Omental fat pad (tissue), 4 donors: ENCODE measurements at places on chromosomes 2 and 18. TPM values are rescaled to one million over a fixed set of nuclear protein-coding genes. Genes with fewer than 3 reads are reported as not detected.

Gene HMSD
- 1.6 TPM for total RNA-seq

Gene CFC1
- not detected for total RNA-seq

Gene CHCHD5
- total RNA-seq: 22.0 TPM

Gene GAREM2
- 2.3 TPM for total RNA-seq

Gene SLC5A7
- not detected for total RNA-seq

Gene SH3RF3
- total RNA-seq: 10.2 TPM

Gene MTX2
- 26.8 TPM for total RNA-seq

Gene IL37
- total RNA-seq: not detected

Gene RFX8
- not detected for total RNA-seq

Gene SKA1
- not detected for total RNA-seq

Gene IL1B
- 11.7 TPM for total RNA-seq

GRCh38 chr2:24579053-24579803 lies 88.2 kb downstream of the NCOA1 start:
- DNase-seq: no peak

DNA sequence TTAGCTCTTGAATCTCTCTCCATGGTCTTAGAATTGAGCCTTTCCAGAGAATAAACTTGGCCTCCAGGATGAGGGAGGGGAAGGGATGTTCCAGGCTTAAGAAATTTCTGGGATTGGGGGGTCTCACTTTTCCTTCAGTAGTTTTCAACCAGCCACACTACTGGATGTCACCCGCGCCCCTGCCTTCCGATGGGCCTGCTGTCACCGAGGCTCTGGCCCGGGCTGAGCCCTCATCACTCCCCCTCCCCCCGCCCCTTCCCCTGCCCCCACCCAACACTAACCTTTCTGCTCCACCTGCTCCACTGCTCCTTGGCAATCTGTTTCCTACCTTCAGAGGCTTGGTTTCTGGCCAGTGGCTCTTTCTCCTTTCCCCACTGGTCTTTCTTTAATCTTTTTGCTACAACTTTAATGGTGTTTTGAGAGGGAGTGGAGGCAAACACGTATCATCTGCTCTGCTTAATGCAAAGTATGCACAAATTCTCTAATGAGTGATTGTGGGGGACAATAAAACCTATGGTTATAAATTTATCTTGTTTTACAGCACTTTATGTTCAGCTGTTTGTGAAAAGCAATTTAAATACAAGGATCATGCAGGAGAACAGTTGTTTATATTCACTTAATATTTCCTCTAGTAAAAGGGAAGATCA lies 155.1 kb downstream of the WDSUB1 start:
- no peak for DNase-seq

DNA sequence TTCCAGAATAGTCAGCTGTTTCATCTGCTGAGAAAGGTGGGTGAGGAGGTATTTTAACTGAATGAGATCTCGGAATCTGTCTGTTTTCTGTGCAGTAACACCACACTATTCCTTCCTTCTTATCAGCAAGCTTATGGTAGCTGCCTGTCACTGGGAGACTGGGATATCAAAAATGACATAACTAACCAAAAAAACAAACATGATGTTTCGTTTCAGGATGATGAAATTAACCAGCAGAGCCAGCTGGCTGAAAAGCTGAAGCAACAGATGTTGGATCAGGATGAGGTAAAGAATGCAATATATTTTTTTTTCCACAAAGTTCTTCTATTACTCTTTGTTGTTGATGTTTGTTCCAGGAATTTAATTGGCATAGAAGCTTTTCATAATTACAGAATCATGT lies 59.8 kb upstream of the LYPD6B start:
- DNase-seq: no peak

DNA sequence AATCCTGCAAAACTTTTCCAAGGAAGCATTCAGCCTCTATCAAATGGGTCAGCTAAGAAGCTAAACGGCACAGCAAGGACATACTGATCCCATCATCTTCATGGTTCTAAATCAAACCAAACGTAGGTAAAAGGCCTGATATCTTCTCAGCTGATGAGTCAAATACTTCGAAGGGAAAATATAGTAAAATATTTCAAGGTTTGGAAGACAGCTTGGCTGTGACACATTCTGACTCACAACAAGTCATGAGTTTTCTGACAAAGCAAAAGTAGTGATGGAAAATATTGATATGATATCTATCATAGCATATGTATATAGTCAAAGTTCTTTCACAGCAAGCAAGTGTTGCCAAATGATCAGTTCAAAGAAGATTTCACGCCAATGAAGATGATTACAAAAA lies 31.5 kb downstream of the DOCK10 start:
- DNase-seq: no peak

DNA sequence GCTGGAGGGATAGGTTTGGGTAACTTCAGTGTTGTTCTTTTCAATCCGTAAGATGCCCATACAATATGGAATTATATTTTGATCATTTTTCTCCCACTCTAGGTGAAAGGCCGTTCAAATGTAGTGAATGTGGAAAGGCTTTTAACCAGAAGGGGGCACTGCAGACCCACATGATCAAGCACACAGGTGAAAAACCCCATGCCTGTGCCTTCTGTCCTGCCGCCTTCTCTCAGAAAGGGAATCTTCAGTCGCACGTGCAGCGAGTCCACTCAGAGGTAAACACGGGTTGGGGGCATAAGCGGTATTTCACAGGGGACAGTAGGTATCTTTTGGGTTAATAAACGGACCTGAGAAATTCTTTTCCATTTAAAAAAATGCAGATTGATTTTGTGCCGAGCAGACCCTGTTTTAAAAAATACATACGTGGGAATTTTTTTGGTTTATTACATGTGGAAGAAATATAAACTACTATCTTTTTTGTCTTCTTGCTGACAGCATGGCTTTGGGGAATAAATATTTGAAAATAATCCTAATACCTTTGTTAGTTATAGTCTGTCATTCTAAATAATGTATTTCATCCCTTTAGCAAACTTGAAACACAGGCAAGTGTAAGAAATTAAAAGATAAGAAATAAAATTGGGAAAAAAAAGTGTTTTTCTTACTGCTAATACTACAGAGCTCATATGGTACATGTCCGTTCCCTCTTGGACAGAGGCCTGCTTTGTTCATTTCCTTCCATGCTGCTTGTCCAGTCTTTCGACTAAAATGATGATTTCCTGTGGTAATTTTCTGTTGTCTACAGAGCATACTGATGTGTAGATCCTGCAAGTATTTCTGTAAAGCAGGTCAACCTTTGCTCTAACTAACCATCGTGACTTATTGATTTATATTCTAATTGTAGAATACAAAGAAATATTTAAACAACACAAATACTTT lies 53.3 kb downstream of the ZNF236 start:
- no peak for DNase-seq

DNA sequence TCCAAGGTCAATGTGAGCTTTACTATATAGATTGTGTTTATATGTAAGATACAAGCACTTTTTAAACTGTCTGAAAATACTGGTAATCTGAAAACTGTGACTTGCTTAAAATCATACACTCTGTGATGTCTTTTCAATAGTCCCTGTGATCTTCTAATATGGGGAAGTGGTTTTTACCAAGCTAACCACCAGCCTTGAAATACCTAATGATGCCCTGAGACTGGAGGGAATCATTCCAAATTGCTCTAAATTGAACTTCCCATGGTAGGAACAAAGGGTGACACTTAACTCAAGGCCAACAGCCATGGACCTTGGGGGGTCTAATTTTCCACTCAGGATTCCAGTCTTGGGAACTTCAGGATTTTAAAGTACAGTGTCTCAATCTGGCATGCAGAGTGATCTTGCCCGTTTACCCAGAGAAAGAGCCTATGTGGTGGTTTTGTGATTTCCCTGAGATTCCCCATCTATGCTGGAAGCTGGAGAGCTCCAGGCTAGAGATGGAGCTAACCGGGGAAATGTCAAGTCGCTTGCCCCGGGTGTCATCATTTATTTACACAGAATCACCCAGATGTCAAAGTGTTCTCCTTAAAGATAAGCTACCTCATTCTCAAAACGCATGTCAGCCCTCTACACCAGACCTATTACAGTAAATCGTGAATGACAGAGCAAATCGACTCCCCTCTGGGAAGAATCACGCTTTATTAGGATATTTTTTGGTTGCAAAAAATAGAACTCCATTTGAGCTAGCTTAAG lies 198.5 kb downstream of the SP3 start:
- no peak for DNase-seq

DNA sequence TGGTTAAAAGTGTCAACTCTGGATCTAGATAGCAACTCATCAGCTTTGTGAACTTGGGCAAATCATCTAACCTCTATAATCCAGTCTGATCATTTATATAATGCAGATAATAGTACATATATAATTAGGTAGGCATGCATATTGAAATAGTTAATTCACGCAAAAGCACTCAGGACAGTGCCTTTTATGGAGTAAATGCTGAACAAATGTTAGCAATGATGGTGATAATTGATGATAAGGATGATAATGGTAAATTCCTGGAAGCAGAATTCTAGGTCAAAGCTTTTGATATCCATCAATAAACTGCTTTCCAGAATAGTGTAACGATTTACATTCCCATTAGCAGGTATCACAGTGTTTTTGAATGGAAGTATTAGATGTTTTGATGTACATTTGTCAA lies 59.7 kb upstream of the CYP26B1 start:
- DNase-seq: no peak

- no peak for DNase-seq
Measured at GRCh38 chr2:191693778-191694177, 15.8 kb downstream of the NABP1 start.

- DNase-seq: no peak
Measured at GRCh38 chr2:74700643-74701372, 46.8 kb downstream of the SEMA4F start.

DNA sequence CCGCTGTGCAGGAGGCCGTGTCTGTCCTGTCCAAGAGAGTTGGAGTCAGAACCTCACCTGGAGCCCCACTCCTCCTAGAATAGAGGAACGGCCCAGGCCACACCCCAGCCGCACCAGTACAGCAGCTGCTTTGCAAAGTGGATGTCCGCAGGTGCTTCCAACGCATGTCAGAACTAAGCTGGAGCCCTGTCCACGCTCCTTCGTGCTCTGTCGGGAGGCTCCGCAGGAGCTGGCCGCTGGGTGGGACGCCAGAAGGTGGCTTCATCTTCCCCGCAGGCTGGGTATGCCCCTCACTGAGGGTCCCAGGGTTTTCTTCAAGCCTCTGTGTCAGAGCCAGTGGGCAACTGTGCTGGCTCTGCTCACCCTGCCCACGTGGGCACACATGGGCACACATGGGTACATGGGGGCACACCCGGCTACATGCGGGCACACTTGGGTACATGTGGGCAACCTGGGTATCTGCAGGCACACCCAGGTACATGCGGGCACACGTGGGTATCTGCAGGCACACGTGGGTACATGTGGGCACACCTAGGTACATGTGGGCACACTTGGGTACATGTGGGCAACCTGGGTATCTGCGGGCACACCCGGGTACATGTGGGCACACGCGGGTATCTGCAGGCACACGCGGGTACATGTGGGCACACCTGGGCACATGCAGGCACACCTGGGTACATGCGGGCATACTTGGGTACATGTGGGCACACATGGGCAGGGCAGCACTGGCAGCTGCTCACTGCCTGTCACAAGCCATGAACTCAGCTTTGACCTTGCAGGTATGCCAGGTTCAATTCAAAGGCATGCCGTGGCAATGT lies 67.1 kb upstream of the CTDP1 start:
- no peak for DNase-seq

DNA sequence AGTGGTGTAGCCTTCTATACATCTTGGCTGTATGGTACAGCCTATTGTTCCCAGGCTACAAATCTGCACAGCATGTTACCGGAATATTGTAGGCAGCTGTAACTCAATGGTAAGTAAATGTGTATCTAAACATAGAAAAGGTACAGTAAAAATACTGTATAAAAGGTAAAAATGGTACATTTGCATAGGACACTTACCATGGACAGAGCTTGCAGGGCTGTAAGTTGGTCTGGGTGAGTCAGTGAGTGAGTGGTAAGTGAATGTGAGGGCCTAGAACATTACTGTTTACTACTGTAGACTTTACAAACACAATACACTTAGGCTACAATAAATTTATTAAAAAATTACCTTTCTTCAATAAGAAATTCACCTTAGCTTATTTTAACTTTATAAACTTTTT lies 3.7 kb upstream of the MRPS9 start:
- no peak for DNase-seq

GRCh38 chr18:34120294-34120693 lies 104.4 kb downstream of the NOL4 start:
- DNase-seq: no peak

- DNase-seq: no peak
Measured at GRCh38 chr18:11998193-11998592, 16.9 kb downstream of the IMPA2 start.

GRCh38 chr18:2430191-2430590 lies 141.1 kb downstream of the METTL4 start:
- no peak for DNase-seq

DNA sequence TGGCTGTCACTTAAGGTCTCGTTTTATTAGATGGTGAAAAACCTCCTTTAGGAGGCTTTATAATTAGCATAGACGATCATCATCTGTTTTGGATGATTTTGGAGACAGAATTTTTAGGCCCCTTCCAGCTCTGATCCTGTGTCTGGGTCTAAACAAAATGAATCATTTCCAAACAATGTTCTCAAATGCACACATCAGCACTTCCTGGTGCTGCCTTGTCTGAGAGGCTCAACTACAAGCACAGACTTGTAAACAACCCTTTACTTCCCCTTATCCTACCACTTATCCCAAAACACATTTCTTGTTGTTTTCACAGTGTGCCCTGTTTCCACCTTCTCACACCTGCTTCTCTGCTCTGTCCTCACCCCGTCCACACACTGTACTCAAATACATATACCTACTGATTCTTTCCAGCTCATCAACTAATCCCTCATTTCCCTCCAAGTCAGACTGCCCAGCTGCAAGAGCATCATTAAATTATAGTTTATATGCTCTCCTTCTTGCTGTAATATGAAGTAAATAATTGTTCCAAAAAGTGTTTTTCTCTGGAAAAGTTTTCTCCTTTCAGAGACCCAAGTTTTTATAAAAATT lies 71.2 kb upstream of the COL3A1 start:
- DNase-seq: no peak

GRCh38 chr2:143694335-143694734 lies 565.1 kb downstream of the ARHGAP15 start:
- DNase-seq: no peak

- DNase-seq: no peak
Measured at GRCh38 chr2:128370468-128371247, 52.0 kb upstream of the HS6ST1 start.

- no peak for DNase-seq
Measured at GRCh38 chr2:61909116-61909515, 3.6 kb downstream of the COMMD1 start.

DNA sequence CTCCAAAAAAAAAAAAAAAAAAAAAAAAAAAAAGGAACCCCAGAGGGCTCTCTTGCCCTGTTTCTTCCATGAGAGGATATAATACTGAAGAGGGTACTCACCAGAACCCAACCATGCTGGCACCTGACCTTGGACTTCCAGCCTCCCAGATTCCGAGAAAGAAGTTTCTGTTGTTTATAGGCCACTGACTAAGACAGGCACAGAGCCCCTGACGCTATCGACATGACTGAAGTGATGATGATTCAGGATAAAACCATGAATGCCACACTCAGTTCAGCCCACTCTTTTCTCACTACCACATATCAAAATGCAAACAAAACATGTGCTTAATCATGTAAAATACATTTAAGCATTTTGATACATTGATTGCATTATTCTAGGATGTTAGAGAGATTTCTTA lies 66.1 kb upstream of the CDCA7 start:
- DNase-seq: no peak
